ENCODE measurements at places on chromosomes 4 and X.

GRCh38 chr4:137200322-137200721 is 332.0 kb downstream of the PCDH18 start:
- DNase-seq = no peak

DNA sequence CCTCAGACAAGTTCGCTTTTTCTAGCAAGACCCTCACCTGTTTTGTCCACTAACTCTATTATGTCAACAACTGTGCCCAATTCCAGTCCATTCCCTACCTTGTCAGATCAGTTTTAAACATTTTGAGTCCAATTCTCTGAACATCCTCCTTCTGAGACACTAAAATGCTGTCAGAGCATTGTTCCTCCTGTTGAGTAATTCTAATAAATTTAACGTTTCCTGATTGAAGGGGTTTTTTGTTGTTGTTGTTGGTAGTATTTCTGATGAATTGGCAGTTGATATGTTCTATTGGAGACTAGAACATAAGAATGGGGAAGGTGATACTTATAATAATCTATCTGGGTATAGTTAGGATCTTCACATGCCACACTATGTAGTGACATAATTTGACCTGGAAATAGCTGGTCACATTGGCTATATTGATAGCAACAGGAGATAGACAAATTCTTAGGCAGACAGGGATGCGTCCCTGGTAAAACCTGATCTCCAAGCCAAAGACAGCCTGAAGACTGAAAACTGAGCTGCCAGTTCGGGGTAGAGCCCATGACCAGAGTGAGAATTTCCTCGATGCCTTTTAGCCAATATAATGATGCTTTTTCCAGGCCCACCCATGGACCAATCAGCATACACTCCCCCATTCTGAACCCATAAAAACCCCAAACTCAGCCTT is 12.4 kb upstream of the CXCL2 start:
- no peak for DNase-seq

DNA sequence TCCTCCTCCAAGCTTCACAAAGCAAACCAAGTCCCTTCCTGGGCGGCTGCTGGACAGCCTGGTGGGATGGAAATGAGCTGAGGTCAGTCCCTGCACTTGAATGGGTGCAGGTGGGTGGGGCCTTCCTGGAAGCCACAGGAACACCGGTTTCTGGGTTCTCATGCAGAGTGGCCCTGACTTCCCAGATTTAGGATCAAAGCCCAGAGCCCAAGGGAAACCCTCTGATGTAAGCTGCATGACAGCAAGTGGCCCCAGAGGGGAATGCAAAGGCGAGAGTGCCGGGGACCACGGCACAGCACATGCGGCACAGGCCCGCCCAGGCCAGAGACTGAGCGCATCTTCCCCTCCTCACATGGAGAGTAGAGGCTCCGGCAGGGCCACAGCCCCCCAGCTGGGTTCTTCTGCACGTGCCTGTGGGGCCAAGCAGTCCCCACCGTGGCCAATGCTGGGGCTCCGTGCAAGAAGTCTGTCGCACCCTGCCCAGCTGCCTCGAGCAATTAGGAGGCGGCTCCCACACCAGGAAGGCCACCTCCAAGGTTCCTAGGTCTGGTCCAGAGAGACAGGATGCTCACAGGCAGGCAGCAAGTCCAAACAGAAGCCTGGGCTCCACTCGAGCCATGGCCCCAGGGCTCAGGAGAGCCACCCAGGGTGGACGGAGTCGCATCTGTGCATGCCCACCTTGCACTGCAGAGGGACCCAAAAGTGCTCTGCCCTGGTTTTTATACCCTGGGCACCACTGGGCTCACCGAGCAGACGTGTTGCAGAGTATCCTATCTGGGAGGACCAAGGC is 83.0 kb downstream of the HTRA3 start:
- no peak for DNase-seq

GRCh38 chr4:188783606-188784160 is 644.4 kb downstream of the TRIML1 start:
- no peak for DNase-seq

DNA sequence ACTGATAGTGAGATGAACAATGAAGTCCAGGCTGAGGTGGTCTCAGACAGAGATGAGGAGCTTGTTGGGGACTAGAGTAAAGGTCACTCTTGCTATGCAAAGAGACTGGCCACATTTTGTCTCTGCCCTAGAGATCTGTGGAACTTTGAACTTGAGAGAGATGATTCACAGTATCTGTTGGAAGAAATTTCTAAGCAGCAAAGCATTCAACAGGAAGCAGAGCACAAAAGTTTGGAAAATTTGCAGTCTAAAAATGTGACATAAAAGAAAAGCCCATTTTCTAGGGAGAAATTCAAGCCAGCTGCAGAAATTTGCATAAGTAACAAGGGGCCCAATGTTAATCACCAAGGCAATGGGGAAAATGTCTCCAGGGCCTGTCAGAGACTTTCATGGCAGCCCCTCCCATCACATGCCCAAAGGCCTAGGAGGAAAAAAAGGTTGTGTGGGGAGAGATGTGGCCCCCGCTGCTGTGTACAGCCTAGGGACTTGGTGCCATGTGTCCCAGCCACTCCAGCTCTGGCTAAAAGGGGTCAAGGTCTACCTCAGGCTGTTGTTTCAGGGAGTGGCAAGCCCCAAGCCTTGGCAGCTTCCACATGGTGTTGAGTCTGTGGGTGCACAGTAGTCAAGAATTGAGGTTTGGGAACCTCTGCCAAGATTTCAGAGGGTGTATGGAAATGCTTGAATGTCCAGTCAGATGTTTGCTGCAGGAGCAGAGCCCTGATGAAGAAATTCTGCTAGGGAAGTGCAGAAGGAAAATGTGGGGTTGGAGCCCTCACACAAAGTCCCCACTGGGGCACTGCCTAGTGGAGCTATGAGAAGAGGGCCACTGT is 262.8 kb downstream of the DKK2 start:
- no peak for DNase-seq

All from activated T-helper 9 cell treated with anti-CD3 and anti-CD28 coated beads, Interleukin-2, amount 50 U/mL, for 16 hours (primary cell).